ENCODE measurements at places on chromosomes 4 and X.

- DNase-seq = peak; percentile 27
These were observed 519.5 kb downstream of the BCOR start for GRCh38 chrX:39577985-39578869.

- no peak for DNase-seq
These were observed 276.5 kb upstream of the CTSO start for GRCh38 chr4:156230176-156230575.

- no peak for DNase-seq
These were observed 53.0 kb upstream of the RPS6KA6 start for GRCh38 chrX:84240848-84241565.

- DNase-seq = no peak
These were observed 131.9 kb upstream of the GPRIN3 start for GRCh38 chr4:89439533-89439932.

GRCh38 chrX:131818297-131818936 is 204.7 kb upstream of the STK26 start:
- no peak for DNase-seq

DNA sequence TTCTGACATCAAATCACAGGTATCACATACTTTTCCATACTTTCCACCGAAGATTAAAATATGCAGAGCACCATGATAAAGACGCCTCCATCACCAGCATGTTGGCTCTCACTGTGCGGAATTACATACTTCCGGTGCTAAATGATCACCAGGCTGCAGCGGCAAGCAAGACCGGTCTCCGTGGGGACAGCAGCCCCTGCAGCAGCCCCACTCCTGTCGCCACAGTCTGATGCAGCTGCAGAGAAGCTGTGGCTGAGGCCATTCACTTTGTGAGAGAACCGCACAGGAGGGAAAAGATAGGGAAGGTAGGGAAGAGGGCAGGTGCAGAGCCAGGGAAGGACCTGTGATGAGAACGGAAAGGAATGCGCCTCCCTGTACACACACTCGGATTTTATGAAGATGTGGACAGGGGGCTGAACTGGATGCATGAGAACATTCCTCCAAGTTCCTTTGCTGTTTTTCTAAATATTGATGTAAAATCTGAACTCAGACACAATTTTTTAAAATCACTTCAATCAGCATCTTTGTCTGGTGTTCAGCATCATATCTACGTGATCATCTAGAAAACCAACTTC is 38.3 kb downstream of the AFAP1 start:
- no peak for DNase-seq

DNA sequence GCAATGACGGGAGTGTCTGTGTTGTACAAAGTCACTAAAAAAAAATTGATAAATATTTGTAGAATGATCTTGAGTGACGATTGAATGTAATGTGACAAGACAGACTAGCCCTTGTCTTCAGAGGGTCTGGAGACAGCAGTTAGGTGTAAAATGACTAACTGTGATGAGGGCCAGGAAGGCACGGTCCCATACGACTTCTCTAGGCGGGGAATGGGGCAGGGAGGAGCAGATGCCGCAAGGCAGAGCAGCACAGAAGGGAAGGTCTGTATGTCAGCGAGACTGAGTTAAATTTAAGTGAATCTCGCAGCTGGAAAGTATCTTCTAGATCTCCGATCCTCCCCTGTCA is 405 bp downstream of the CENPE start:
- DNase-seq = no peak

DNA sequence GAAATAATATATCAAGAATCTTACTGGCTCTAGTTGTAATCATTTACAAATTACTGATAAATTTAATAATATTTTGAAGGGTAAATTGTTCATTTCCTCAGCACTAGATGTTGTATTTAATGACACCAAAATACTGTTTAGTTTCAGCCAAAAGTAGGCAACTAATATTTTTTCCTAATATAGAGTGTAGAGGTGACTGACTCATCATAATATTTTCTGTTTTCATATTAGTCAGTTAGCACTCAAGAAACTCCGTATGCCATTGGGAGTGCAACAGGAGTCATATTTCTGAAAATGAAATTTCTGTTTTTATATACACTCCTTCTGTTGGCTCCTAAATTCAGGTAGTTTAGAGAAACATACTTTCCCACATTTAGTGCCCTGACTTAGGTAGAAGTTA is 36.6 kb upstream of the PTPN13 start:
- DNase-seq = no peak

Measured in GM12864 (cell line).